ENCODE measurements at places on chromosomes 5 and 9.

DNA sequence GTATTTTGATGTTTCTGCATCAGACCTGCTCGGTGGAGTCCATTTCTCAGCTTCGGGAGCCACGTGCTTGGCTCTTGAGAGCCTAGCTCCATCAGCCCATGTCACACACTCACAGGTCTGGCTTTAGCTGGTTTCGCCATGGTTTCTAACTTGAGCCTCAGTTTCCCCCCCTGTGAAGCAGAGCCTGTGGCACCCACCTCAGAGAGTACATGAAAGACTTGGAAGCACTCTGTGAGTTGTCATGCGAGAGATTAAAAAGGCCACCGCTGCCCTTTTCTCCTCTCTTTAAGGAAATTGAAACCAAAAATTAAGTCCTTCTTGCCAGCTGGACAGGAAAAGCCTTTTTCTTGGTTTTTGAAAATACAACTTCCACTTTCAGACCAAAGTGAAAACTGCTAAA, 8.8 kb downstream of the TENT4A start:
- H3K27ac ChIP-seq: no peak overlapping the region
- no peak for DNase-seq
- peaks cover 2% of the 10 kb centered on the region for H3K4me1 ChIP-seq
- no peak overlapping the region for H3K4me3 ChIP-seq
- H3K36me3 ChIP-seq: no peaks in the 10 kb centered on the region

- H3K36me3 ChIP-seq: no peaks in the 10 kb centered on the region
- no peaks in the 10 kb centered on the region for H3K27me3 ChIP-seq
- H3K4me3 ChIP-seq: no peak overlapping the region
Observed at GRCh38 chr5:13503017-13503416, 441.5 kb downstream of the DNAH5 start.

DNA sequence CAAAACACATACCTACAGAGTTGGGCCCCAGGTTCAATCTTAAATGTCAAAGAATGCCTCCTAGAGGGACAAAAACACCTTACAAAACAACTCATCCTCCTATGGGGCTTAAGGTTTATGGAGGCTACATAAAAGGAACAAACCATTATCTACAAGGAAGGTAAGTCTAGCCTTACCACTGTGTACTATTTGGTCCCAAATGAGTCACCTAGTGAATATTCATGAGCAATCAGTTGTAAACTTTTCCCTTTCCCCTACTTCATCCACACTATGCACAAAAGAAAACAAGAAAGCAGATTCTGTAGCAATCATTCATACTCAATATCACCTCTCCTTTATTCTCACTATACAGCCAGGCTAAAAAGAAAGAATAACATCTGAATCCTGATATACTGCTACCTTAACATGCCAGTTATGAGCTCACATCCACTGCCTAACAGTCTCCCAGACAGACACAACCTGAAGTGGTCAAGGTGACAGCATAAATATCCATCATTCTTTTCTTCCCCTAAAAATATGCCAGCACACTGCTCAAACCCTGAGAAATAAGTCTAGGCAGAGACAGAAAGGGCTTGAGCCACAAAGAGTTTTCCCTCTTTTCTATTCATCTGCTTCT, 6.2 kb downstream of the OXCT1 start:
- H3K36me3 ChIP-seq: no peaks in the 10 kb centered on the region
- no peaks in the 10 kb centered on the region for H3K27me3 ChIP-seq
- no peak for DNase-seq

DNA sequence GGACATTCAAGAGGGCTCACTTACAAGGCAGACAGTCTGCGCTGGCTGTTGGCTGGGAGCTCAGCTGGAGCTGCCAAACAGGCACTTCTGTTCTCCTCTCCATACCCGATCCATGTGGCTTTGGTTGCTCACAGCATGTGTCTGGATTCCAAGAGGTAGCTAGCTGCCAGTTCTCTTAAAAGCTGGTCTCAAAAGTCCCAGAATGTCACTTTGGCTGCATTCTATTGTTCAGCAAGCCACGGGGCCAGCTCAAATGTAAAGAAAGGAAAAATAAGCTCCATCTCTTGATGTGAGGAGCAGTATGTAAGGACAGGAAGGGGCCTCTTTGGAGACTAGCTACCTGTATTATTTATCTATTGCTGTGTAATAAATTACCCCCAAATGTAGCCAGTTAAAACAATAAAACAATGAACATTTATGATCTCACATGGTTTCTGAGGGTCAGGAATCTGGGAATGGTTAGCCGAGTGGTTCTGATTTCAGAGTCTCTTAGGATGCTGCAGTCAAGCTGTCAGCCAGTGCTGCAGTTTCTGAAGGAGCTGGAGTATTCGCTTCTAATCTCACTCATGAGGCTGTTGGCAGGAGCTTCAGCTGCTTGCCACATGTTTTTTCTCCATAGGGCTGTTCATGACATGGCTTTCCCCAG, 112.7 kb upstream of the CLINT1 start:
- no peak overlapping the region for H3K27ac ChIP-seq
- H3K4me3 ChIP-seq: no peak overlapping the region
- H3K36me3 ChIP-seq: no peaks in the 10 kb centered on the region
- no peaks in the 10 kb centered on the region for H3K27me3 ChIP-seq
- H3K4me1 ChIP-seq: no peaks in the 10 kb centered on the region
- DNase-seq: no peak

- H3K27ac ChIP-seq: no peak overlapping the region
- no peaks in the 10 kb centered on the region for H3K4me1 ChIP-seq
- no peaks in the 10 kb centered on the region for H3K36me3 ChIP-seq
- no peak overlapping the region for H3K4me3 ChIP-seq
- no peak for DNase-seq
Observed at GRCh38 chr5:80372780-80373179, 35.1 kb upstream of the ZFYVE16 start.
